IPS DF 19.7 (cell line): ENCODE measurements at places on chromosomes 1 and 21.

DNA sequence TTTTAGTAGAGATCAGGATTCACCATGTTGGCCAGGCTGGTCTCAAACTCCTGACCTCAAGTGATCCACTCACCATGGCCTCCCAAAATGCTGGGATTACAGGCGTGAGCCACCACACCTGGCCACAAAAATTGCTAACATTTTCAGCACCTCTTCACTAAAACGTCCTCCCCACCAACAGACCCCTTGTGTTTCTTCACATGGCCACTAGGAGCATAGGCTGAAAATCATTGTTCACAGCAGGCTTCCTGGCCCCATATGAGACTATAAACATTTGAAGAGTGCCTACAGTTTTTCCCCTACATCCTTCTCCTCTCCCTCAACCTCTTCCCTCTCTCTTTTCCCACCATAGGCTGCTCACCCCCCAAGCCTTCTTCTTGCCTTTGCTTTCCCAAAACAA, 28.0 kb upstream of the SFPQ start:
- no peak for DNase-seq

GRCh38 chr1:19744335-19744743, 55.4 kb downstream of the TMCO4 start:
- DNase-seq: no peak

DNA sequence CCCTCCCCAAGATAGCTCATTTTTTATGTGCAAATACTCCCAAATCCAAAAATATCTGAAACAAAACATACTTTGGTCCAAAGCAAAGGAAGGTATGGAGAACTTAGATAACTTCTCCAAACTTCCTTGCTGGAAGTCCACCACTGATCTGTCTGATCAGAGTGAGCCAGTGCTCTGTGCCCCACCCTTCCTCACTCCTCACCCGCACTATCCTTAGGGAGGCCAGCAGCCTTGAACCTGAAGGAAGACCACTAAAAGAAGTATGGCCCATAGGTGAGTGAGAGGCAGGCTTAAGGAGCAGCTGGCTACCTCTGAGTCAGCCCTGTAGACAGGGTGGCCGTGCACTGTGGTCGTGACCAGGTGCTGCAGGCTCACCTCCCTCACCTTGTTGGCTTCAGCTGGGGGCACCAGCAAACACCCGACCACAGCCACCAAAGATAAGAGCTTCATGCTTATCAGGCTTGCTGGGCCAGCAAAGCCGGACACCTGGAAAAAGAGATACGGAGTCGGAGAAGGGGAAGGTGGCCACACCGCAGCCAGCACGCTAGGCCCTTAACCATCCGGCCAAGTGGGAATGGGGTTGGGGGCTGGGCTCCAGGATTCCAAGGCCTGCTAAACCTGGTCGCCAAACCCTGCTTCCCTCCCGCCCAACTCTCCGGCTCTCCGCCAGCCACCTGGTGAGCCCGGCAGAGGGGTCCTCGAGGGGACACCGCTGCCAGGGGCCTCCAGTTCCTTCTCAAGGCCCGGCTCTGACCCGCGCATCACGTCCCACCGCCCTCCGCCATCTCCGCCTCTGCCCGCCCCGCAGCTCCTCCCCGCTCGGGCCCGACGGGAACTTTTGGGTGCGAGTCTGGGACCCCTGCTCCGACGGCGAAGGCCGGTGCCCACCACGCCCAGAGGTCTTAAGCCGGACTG, 543 bp downstream of the TMEM9 start:
- no peak for DNase-seq

- no peak for DNase-seq
Observed at GRCh38 chr1:92095874-92096273, 15.7 kb downstream of the BTBD8 start.

GRCh38 chr1:218048828-218049420, 236.2 kb upstream of the RRP15 start:
- DNase-seq: no peak

DNA sequence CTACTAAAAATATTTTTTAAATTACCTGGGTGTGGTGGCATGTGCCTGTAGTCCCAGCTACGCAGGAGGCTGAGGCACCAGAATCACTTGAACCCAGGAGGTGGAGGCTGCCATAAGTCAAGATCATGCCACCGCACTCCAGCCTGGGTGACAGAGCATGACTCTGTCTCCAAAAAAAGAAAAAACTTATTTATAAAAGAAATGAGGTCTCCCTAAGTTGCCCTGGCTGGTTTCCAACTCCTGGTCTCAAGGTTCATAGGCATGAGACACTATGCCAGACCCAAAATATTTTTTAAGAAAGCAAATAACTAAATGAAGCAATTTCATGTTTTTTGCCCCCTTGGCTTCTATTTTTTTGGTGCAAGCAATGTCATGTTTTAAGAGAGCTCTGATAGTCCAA, 32.9 kb downstream of the EIF4G3 start:
- DNase-seq: no peak

GRCh38 chr1:191290441-191290840, 812.8 kb upstream of the BRINP3 start:
- no peak for DNase-seq

GRCh38 chr1:154840269-154841176, 29.6 kb downstream of the KCNN3 start:
- DNase-seq: no peak

- no peak for DNase-seq
Observed at GRCh38 chr1:244454412-244454811, 2.7 kb upstream of the ADSS2 start.

DNA sequence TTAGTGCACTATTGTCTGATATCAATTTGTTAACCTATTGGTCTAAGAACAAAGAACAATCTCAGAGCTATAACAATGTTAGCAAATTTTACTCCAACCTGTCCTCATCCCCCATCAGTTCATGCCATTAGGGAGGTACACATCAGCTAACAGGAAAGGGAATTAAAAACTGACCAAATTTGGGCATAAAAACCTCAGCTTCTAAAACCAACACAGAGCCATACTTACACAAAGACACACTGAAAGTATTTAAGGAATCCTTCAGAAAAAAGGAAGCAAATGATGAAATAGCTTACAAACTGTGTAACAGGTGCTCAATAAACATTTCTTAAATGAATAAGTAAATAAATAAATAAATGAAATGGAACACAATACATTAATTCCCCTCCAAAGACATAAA, 89.2 kb downstream of the TTLL7 start:
- DNase-seq: no peak

DNA sequence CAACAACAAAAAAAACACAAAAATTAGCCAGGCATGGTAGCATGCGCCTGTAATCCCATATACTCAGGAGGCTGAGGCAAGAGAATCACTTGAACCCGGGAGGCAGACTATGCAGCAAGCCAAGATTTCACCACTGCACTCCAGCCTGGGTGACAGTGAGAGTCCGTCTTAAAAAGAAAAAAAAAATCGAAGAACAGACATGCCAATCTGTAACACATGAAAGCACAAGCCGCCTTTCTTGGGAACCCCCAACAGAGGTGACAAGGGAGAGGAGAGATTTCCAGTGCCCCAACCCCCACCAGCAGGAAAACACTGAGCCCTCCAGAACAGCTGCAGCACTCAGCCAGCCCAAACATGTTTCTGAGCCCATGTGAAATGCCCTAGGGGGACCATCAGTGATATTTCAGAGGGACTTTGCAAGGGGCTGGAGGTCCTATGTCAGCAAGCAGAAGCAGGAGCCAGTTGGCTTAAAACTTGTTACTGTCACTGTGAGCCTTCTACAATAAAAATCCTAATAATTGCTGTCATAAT, 14.2 kb upstream of the EFNA1 start:
- no peak for DNase-seq

DNA sequence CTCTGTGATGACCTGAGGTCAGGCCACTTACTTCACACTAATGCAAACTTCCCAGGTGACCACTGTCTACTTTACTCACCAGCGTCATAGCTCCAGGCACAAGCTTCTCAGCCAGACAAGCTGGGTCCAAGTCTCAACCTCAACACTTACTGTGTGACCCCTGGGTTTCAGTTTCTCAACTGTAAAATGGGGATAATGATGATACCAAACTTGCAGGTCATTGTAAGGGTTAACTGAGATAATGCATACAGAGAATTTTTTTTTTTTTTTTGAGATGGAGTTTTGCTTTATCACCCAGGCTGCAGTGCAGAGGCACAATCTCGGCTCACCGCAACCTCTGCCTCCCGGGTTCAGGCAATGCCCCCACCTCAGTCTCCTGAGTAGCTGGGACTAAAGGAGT, 34.7 kb downstream of the AK2 start:
- no peak for DNase-seq

- no peak for DNase-seq
Observed at GRCh38 chr1:6675941-6676340, 25.7 kb downstream of the DNAJC11 start.

GRCh38 chr1:216807696-216808095, 84.5 kb upstream of the ESRRG start:
- no peak for DNase-seq

DNA sequence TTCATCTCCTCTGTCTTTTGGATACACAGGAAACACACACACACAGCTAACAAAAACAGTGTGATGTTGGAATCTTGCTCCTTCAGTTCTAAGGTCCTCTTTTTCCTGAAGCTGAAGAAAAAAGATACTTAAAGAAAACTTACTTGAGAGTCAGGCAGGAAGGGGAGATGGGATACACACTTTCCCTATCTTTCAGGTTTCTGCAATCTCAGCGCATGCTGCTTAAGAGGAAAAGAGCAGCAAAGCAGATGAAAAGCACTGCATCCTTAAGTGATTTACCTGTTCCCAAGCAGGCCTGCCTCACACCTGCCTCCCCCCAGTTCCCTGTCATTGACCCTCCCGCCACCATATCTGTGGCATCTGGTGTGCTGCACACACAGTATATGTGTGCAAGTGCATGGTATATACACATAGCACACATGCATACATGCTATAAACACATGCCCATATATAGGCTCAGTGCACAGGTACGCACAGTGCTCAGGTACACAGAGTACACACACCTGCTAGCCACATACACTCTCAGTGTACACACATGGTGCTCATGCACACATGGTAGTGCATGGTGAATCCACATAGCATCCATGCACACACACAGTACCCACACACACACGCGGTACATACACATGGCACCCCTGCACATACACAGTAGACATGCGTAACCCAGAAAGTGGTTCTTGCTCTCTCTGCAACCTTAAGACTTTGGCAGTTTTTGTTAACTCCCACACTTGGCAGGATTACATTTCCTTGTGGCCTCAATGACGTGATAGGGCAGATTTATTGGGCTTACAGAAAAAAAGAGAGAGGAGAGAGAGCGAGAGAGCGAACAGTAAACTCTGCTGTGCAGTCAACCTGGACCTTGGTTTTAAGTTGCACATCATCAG, 166.9 kb downstream of the TOMM20 start:
- no peak for DNase-seq

- no peak for DNase-seq
Observed at GRCh38 chr1:17210176-17210575, 5.2 kb downstream of the PADI1 start.

DNA sequence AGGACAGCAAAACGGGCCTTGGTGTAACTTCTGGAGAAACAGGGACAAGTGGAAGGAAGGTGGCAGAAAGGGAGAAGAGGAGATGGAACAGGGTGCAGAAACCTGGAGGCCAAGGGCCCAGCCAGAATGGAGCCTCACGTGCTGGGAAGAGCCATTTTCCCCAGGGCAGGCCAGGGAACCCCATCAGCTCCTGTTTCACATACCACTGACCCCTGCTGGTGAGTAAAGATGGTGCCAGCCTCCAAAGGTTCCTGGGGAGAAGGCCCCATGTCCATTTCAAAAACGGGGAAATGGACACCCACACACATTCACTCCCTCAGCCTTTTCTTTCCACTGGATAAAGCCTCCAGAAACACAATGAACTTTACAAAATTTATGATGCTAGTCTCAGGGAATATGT, 57.6 kb upstream of the JUN start:
- DNase-seq: no peak

DNA sequence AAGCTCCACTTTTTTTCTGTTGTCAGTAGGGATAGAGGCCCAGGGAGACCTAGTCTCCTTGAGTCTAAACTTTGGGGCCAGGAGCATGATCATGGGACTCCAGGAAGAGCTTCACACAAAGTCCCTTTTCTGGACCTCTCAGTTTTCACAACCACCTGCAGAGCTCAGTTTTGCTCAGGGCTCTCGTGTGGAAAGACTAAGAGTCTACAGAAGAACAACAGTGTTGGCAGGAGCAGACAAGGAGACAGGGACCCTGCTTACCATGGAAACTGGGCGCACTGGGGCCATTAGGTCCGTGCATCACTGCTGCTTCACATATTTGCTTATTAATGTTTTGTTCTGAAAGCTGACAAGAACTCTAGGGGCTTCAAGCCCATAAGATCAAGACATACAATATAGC, 63.9 kb upstream of the HSD17B7 start:
- DNase-seq: no peak

DNA sequence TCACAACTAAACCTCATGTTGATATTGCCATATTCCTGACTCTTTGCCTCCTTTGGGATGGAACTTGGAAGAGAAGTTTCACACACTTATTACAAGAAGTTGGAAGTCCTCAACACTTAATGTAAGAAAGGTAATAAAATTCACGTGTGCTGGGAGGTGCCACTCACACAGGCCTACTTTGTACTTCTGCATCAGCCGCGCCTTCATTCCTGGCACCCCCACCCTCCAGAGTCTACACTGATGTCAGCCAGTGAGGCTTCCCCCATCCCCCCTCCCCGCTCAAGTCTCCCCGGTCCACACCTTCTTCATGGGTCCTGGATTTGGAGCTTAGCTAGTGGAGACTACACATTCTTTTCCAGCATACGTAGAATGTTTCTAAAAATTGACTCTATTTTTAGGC, 24.8 kb upstream of the SLC45A1 start:
- no peak for DNase-seq

DNA sequence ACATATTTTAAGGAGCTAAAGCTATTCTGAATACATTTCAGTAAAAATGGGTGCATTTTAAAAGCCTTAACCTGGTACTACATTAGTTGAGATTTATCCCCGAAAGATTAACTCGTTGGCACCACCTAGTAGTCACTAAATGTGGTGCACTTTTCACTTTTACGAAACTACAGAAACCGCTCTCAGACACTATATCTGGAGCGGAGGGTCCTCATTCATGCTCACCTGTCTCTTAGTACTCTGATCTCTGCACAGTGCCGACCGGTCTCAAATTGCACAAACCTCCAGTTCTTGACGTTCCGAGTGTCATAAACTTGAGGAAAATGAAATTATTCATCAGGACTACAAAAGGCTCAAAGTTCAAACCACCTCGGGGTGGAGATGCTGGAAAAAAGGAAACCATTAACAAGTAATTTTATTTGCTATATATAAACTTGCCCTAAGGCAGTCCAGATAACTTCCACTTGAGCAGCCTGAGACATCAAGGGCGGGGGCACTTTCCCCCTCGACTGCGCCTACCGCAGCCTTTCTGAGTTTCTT, 722 bp downstream of the LZIC start:
- DNase-seq: no peak

- DNase-seq: no peak
Observed at GRCh38 chr1:208445758-208446203, 201.6 kb upstream of the PLXNA2 start.

GRCh38 chr1:67787746-67788145, 45.5 kb downstream of the GNG12 start:
- DNase-seq: no peak

DNA sequence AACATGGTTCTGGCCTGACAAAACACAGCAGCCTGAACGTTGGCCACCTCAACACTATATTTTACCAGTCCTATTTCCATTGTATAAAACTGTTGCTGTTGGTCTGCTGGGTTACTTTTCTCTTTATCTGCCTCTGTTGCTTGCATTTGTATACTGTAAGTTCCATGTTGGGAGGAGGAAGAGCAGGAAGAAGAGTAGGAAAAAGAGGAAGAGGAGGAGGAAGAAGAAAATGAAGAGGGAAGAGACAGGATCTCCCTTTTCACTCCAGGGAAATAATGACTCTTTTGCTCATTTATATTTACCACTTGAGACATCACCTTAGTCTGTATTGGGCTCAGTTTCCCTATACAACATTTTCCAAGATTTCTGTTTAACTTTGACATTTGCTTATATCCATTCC, 134.2 kb downstream of the PTPRC start:
- DNase-seq: no peak
